Right ventricle myocardium inferior (tissue), 1 donor: ENCODE measurements at places on chromosomes 3 and 15. TPM values are rescaled to one million over a fixed set of nuclear protein-coding genes. Genes with fewer than 3 reads are reported as not detected.

DNA sequence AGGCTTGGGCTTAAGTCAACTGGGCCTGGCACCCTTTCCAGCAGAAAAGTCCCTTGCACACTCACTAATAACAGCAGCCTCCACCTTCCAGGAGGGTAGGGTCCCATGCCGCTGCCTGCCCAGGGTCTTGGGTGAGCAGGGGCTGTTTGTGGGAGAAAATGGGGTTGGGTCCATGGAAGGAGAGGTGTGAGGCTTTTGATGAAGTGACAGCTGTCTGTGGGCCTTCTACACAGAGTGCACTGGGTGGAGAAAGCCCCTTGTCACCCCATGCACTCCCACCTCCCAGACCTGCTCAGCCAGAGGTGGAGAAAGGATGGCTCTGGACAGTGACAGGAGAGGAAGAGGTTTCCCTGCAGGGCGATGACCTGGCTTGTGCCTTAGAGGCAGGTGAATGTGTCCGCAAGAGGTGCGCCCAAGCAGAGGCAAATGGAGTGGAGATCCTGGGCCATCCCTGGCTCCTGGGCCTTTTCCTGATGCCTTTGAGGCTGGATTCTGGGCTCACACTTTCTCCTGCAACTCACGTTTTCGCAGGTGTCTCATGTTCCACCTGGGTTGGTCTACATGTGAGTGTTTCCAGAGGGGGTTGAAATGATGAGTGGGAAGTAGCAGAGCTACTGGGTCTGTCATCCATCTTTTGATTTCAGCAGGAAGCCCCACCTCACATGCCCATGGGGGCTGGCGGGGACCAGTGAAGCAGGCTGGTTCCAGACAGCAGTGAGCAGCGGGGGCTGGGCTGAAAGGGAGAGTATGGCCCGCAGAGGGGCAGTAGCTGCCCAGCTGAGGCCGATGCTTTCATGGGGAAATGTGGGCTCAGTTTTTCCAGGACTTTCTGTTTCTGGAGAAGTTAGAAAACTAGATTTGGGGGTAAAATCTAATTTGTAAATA lies 85.2 kb upstream of the PRR23E start:
- no peak for DNase-seq

- DNase-seq, result no peak
These were observed 132.5 kb downstream of the FOXP1 start for GRCh38 chr3:71451060-71451459.

- no peak for DNase-seq
These were observed 133.7 kb upstream of the C2CD4B start for GRCh38 chr15:62298811-62299210.

The GPR149 gene
- not detected for total RNA-seq

The PCLAF gene
- 1.1 TPM for total RNA-seq

DNA sequence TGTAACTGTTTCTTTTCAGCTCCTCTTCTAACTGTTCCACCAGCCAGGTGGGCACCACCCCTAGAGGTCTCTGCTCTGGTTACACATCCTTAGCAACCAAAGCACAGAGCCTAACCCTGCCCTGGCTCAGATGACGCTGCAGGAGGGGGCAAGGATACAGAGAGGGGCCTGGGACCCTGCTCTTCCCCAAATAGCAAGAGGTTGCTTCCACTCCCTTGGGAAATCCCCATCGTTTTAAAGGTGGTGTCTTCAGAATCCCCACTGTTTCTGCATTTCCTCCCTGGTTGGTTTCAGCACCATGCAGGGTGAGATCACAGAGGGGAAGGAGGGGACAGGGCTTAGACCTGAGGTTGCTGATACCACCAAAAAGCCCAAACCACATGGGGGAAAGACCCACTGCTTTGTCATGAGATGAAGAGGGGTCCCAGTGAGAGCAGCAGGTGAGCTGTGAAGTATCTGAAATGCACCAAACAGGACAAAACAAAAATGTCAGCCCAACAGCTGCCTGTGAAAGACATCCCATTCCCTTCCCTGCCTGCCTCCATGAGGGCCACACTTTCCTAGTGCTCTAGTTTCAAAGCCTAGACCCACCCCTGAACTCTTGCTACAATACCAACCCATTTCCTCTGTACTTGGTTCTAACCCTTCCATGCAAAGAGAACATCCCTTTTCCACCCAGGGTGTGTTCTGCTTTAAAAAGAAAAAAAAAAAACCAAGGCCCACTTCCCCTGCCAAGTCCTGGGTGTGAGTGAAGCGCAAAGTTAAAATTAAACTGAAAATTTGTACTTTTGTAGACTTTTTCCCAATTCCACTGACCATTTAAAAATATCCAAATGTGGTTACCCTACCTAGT lies 29.0 kb downstream of the ANP32A start:
- DNase-seq, result no peak

- no peak for DNase-seq
These were observed 77.0 kb upstream of the GBE1 start for GRCh38 chr3:81838457-81838856.

- DNase-seq, result no peak
These were observed 56.5 kb upstream of the GATA2 start for GRCh38 chr3:128549283-128550112.

The HTR3E gene
- total RNA-seq, result not detected

GRCh38 chr3:18224426-18224825 lies 200.7 kb downstream of the SATB1 start:
- no peak for DNase-seq

The MASP1 gene
- 129 TPM for total RNA-seq

The RETNLB gene
- not detected for total RNA-seq

- DNase-seq, result no peak
These were observed 88.4 kb downstream of the APBA2 start for GRCh38 chr15:28974142-28974541.

The SLC51A gene
- 0.60 TPM for total RNA-seq

The ACOX2 gene
- 33.4 TPM for total RNA-seq

- DNase-seq, result no peak
These were observed 286.1 kb upstream of the TBL1XR1 start for GRCh38 chr3:177483182-177483967.

- no peak for DNase-seq
These were observed 42.8 kb upstream of the ROBO1 start for GRCh38 chr3:79810581-79810980.
